Neural progenitor cell (in vitro differentiated cells): ENCODE measurements at places on chromosomes 1 and 21.

GRCh38 chr21:42769820-42770716 lies 109.3 kb downstream of the WDR4 start:
- DNase-seq = no peak

DNA sequence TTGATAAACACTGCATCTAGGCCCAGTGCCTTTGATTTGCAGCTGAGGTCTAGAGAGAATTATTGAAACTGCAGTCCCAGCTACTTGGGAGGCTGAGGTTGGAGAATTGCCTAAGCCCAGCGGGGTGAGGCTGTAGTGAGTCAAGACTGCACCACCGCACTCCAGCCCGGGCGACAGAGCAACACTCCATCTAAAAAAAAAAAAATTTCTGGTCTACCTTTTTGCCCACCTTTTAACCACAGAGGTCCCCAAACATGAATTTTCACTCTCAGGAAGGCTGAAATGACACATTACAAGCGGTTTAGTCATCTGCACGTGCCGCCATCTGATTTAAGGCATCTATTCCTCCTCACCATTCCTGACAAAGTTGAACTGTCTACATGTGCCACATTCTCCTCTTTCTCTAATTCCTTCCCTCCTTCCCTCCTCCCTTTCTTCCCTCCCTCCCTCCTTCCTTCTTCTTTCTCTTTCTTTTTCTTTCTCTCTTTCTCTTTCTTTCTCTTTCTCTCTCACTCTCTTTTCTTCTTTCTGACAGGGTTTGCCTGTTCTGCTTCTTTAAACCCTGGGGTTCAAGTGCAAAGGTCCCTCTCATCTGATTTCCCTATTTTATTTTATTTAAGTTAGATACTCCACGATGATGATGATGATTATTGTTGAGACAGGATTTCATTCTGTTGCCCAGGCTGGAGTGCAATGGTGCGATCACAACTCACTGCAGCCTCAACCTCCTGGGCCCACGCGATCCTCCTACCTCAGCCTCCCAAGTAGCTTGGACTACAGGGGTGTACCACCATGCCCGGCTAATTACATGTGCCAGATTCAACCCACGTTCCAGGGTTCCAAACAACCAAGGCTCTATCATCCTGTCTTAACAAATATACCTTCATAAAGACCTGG lies 3.0 kb upstream of the SOD1 start:
- no peak for DNase-seq

GRCh38 chr1:192702212-192702902 lies 66.4 kb downstream of the RGS13 start:
- DNase-seq = no peak

DNA sequence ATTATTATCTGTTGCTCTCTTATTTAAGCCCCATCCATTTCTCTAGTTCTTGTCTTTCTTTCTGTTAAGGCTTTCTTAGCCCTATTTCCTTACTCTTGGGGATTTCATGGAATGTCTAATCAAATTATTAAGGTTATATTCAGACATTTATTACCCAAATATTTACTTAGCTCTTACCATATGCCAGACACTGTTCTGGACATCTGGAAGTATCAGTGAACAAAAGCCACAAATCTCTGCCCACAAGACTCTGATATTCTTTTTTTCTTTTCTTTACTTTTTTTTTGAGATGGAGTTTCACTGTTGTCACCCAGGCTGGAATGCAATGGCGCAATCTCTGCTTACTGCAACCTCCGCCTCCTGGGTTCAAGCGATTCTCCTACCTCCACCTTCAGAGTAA lies 74.3 kb upstream of the NBL1 start:
- no peak for DNase-seq

GRCh38 chr21:17461014-17461413 lies 51.8 kb upstream of the CXADR start:
- no peak for DNase-seq

GRCh38 chr1:165303386-165303785 lies 53.1 kb downstream of the LMX1A start:
- no peak for DNase-seq
